CD4-positive, alpha-beta T cell treated with Interleukin-21 for 1 hour (primary cell): ENCODE measurements at places on chromosomes 1 and 21.
A peak's percentile ranks its signal among the peaks of the same experiment; 100 is the strongest.

- no peak for DNase-seq
Observed at GRCh38 chr1:165225062-165225461, 131.5 kb downstream of the LMX1A start.

DNA sequence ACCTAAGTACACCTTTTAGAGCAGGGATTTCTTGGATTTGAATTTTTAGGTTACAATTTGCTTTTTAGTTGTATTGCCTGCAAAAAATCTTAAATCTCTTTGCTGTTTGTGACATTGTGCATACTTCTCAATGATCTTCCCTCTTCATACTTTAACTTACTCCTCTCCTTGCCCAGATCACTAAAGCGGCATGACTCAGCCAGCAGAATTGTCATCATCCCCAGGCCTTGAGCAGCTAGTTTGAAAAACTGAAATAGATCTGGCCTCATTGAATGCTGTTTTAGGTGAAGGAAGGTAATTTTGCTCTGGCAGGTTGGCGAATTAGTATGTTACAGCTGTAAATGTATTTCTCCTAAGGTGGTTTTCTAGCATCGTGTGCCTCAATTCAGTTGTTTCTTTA lies 145.9 kb downstream of the RYR2 start:
- no peak for DNase-seq

DNA sequence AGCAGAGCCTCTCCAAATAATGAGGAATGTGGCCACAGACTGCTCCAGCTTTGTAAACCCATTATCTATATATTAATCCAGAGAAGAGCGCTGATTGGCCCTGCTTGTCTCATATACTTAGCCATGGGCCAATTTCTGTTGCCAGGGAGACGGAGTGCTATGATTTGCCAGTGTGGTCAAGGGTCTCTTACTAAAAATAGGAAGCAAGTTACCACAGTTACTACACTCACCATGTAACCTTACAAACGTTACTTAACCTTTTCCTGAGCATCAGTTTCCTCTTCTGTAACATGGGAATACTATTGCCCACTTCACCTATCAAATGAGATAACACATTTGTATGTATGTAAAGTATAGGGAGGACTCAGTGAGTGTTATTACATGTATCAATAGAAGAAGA lies 7.7 kb upstream of the S100A2 start:
- no peak for DNase-seq

DNA sequence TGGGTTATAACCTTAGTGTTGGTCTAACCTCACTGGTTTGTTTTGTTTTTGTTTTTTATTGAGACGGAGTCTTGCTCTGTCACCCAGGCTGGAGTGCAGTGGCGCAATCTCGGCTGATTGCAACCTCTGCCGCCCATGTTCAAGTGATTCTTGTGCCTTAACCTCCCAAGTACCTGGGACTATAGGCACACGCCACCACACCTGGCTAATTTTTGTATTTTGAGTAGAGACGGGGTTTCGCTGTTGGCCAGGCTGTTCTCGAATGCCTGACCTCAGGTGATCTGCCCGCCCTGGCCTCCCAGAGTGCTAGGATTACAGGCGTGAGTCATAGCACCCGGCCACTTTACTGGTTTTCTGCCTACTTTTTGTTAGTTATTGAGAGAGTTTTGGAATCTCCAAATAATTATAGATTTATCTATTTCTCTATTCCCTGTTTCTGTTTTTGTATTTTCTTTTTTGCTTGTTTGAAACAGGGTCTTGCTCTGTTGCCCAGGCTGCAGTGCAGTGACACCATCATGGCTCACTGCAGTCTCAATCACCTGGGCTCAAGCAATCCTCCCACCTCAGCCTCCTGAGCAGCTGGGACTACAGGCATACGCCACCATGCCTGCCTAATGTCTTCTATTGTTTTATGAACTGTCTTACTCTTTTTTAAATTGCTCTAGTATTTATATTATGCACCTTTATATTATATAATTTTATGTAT lies 21.4 kb downstream of the SMG7 start:
- no peak for DNase-seq

DNA sequence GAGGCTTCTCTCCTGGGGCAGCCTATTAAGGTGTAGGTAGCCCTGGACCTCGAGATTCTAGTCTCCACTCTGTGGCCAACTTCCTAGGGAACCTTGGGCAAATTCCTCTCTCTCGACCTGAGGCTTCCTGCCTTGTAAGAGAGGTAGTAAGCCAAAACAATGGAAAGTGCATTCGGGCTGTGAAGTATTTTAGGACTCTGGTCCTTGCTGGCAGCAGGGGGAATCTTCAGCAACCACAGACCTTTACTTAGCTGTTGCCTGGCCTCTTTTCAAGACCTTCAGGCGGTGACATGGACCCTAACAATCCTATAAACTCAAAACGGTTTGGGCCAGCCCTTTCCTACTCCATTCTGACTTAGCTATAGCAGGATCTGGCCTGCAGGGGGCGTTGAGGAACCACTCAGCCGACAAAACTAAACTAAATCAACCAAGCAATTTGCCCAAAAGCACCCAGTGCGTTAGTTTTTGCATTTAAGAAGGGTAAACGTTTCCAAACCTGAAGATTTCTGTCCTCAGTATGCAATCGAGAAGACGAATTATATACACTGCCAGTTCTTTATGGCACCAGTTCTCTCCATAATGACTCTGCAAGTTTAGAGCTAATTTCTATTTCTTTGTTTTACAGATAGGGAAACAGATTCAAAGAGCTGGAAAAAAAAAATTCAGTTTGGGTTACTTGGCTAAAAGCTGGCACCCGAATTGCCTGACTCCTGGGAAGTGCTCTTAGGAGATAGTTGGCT lies 10.9 kb upstream of the SESN2 start:
- DNase-seq: peak; percentile 86

DNA sequence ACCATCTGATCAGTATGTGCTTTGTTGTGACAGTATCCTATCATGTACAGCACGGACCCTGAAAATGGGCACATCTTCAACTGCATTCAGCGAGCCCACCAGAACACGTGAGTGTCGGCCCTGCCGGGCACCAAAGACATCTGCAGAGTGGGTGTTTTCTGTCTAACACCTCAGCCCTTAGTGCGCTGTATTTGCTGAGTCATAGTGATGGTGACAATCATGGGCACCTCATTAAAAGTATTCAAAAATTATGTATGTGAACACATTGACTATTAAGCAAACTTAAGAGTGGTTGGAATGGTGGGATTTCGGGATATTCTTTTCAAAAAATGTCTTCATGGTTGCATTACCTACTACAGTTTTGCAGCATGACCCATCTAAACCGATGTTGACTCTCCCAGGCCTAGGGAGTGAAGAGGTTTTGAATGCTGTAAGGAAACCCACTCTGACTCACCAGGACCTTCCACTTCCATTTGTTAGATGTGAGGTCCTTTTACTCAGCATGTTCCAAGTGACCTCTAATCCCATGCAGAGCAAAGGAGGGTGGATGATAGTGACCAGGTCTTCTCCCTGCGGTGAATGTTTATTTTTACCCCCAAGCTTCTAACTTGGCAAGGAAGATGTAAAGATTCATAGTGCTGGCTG lies 20.1 kb downstream of the MGST3 start:
- DNase-seq: no peak

GRCh38 chr1:173779936-173780335 lies 44.5 kb upstream of the DARS2 start:
- DNase-seq: no peak

GRCh38 chr1:180141381-180141934 lies 13.2 kb upstream of the QSOX1 start:
- DNase-seq: no peak

GRCh38 chr1:39183503-39184353 lies 20.8 kb upstream of the MACF1 start:
- peak; percentile 90 for DNase-seq

DNA sequence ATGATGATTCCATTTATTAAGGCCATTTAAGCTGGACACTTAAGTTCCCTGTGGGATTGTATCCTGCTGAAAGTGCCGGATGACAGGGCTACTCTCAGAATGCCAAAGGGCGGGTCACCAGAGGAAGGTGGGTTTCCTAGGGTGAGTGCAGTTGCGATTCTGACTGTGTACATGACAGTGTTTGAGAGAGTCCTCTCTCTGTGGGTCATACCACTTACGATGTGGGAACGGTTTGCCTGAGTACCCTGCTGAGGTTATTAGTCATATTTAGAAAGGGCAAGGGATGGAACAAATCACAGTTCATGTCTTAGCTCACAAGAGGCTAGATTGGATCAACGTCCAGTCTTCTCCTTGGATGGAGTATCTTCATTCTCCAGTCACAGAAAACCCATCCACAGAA lies 461.9 kb downstream of the CAMTA1 start:
- DNase-seq: no peak

DNA sequence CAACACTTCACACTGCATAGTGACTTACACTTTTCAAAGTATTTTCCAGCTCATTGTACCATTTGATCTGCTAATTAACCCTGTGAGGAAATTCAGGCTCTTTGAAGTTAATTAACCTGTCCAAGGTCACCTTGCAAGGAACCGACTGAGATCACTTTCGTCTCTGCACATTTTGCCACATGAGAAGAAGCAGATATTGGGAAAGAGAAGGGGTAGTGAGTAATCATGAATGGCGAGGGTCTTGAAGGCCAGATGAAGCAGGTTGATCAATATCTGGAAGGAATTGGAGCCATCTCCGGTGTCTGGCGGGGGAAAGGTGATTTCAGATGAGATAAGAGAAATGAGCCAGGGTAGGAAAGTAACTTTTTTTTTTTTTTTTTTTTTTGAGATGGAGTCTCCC lies 3.4 kb downstream of the APOA2 start:
- DNase-seq: no peak

DNA sequence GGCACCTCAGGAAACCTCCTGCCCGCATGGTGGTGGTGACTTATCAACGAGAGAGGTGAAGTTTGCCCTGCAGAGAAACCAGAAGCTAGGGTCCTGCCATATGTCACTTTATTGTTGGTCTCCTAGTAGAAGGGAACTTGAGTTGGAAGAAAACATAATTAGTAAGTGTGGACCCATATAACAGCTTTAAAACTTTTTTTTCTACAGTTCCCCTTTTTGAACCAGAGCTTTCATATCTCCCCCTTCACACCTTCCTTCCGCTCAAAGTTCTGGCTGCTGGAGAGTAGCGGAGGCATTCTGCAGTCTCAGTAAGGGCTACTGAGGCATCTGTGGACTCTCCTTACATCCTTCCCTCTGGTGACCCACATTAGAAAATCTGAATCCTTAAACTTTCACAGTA lies 48.9 kb downstream of the PHC2 start:
- DNase-seq: no peak

GRCh38 chr1:235714205-235714897 lies 64.8 kb upstream of the GNG4 start:
- DNase-seq: no peak

- no peak for DNase-seq
Observed at GRCh38 chr1:1894354-1895059, 3.6 kb upstream of the GNB1 start.

- DNase-seq: peak; percentile 83
Observed at GRCh38 chr1:101236516-101237228, at the start of gene S1PR1. Gene S1PR1 (plus strand): TSS chr1:101237019. CDS start chr1:101238985, 1,966 bp downstream.

DNA sequence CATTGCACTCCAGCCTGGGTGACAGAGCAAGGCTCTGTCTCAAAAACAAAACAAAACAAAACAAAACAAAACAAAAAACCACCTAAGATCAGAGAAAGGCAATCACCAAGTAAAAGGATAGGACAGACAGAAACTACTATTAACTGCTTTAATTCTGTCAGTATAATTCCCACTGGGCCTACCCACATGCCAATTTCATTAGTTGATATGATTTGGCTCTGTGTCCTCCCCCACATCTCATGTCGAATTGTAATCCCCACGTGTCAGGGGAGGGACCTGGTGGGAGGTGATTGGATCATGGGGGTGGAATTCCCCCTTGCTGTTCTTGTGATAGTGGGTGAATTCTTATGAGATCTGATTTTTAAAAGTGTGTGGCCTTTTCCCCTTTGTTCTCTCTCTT lies 27.2 kb upstream of the CAPZB start:
- DNase-seq: no peak

DNA sequence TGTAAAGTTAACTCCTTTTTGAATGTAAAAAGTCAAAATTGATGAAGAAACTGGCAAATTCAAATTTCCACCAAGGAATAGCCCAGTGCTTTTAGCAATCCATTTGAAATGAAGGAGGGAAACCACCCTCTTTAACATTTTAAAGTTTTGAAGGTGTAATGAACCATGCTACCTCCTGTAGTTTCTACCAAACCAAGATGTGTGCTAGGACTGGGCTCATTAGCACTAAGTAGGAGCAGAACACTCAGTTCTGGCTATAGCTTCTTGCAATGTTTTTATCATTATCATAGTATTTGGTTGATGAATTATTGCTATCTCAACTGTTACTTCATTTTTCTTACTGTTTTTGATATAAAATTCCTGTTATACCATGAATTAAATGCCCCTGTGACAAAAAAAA lies 319.2 kb upstream of the ZRANB2 start:
- DNase-seq: no peak

DNA sequence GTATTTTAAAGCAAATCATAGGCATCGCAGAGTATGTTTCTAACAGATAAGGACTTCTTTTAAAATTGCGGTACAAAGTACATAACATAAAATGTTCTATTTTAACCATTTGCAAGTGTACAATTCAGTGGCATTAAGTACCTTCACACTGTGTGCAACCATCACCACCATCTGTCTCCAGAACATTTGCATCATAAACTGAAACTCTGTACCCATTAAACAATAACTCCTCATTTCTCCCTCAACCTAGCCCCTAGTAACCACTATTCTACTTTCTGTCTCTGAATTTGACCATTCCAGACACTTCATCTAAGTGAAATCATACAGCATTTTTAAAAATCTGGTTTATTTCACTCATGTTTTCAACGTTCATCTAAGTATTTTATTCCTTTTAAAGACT lies 16.6 kb upstream of the ATF3 start:
- DNase-seq: no peak

DNA sequence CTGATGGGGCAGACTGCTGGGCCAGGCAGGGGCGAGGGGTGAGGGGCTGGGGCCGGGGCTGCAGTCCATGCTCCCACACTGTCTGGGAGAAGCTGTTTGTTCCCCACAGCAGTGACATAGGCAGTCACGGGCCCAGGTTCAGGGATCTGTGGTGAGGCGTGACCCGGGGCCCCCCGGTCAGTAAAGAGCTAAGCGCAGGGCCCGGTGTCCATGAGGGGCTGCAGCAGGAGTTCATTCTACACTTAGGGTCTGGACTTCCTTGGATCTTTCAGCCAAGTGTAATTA lies 4.4 kb downstream of the PEX10 start:
- DNase-seq: no peak

DNA sequence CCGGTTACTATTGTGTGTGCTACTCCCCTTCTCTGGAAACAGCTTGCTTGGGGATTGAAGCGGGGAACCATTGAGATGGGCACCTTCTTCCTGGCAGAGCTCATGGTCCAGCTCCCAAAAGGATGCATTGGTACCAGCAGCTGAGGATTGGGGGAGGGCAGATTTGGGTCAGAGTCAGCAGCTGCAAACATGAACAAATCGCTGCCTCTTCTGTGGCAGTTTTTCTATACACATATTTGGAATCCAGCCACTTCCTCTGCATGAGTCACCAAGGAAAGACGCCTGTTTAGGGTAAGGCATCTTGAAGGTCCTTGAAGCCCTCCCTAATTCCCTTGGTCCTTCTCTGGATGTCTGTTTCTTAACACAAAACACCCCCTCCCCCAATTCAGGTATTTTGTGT lies 104.7 kb downstream of the DAB1 start:
- DNase-seq: no peak
